ENCODE measurements at places on chromosomes 5 and 9. TPM values are rescaled to one million over a fixed set of nuclear protein-coding genes. Genes with fewer than 3 reads are reported as not detected.

The SOX30 gene
- 0.07 TPM for polyA plus RNA-seq

The PCSK1 gene
- not detected for polyA plus RNA-seq

The SLC34A1 gene
- not detected for polyA plus RNA-seq

The MOB3B gene
- polyA plus RNA-seq, result 0.10 TPM

The FAM240B gene
- polyA plus RNA-seq, result not detected

The C9orf153 gene
- polyA plus RNA-seq, result not detected

The SPACA9 gene
- polyA plus RNA-seq, result 2.4 TPM

The DIRAS2 gene
- not detected for polyA plus RNA-seq

The FBP2 gene
- not detected for polyA plus RNA-seq

The FBXL7 gene
- polyA plus RNA-seq, result not detected

The STING1 gene
- 87.3 TPM for polyA plus RNA-seq

The SLC2A8 gene
- 1.2 TPM for polyA plus RNA-seq

The TXNDC8 gene
- polyA plus RNA-seq, result not detected

The PHF24 gene
- polyA plus RNA-seq, result not detected

The GFI1B gene
- 0.16 TPM for polyA plus RNA-seq

Data from naive thymus-derived CD8-positive, alpha-beta T cell (primary cell).